ENCODE measurements at places on chromosomes 3 and 15.

DNA sequence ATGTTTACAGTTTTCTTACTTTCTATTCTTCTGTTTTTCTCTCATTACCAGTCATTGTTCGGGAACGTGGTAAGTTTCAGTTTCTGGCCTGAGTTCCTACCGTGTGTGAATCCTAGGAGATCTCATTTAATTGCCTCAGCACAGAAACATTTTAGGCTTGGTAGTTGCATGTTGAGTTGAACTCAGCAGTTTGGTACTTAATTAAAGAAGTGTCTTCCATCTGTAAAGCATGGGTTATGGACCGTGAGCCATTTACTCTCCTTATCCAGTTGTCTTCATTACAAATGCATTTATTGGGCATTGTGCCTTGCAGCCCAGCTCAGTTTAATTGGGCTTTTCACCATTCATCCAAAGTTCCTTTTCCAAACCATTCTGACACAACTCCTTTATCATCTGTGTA lies 142.1 kb upstream of the CHRM5 start:
- DNase-seq, result no peak

GRCh38 chr3:174251681-174252080 lies 607.5 kb upstream of the NAALADL2 start:
- no peak for DNase-seq

- DNase-seq, result no peak
These were observed 295.8 kb downstream of the GBE1 start for GRCh38 chr3:81465510-81466200.

DNA sequence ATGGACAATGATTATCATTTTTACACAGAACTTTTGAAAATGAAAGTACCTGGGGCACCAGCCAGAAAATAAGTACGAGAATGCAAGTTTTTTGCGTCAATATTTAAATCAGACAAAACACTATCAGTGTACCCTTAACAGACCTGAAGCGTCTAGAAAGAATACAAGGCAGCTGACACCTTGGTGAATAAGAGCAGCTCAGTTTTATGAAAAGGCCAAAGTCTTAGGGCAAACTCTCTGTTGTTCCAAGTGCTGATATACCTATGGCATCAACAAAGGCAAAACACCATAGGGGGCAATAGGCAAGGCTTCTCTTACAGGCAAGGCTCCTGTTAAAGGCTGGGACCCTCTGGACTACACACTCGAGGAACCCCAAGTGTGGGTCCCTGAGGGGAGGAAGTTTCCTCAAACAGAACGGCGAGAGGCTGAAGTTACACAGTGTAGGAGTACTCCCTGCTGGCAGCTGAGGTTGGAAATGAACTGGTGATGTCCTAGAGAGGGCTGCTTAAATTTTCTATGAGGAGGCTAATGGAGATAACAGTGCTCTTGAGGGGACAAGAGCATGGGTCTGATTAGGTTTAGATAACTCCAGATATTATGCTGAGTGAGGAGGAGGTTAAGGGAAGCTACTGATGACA lies 291.0 kb downstream of the TIGIT start:
- DNase-seq, result no peak

DNA sequence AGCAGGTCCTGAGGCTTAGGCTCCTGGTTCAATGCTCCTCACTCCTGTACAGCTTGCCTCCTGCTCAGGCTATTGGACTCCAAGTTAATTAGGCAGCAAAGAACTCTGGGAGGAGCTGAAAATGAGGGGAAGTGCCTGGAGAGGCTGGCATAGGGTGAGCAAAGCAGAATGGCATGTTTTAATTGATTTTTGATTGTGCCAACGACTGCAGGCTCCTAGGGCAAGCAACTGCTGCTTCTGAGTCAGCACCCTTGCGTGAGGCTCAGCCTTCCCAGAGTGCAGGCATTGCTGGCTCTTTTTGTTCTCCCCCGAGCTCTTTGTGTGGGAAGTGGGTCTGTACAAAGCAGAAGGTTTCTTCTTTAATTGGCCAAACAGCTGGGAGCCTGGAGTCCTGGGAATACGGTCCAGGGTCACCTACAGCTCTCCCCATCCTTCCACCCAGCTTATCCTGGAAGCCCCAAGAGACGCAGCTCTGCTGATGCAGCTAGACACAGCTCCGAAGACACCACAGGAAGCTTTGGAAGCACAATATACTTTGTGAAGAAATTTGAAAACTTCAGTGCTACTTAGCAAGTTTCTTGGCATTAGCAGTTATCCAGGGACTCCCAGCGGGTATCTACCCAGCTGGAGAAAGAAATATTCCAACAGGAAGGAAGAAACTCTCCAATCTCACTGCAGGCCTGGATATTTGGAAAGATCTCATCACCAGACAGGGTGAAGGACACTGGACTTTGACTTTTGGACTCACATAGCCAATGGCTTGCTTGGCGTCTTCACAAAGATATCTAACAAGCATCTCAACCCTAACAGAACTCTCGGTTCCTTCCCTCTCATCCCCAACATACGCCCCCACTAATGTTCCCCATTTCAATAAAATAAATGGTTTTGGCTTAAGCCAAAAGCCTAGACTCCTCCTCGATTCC lies 76.8 kb downstream of the BDH1 start:
- no peak for DNase-seq

GRCh38 chr15:31347067-31347975 lies 20.7 kb downstream of the KLF13 start:
- peak; percentile 89 for DNase-seq

DNA sequence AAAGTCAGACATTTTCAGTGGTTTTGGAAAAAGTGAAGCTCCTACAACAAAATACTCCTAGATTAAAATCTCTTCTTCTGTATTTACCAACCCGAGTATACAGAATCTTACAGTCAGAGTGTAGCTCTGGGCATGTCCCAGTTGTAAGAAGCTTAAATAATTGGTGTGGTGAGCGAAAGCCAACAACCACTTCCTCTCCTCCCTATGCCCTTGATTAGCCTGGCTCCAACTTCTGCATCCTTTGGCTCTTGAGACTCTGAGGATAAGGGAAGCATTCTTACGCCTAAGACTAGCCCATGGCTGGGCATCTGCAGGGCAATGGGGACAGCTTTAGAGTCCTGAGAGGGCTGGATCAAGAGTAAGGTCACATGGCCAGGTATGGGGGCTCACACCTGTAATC lies 25.5 kb downstream of the RFT1 start:
- DNase-seq, result no peak

- no peak for DNase-seq
These were observed 346.6 kb downstream of the ZBTB20 start for GRCh38 chr3:114800272-114801031.

DNA sequence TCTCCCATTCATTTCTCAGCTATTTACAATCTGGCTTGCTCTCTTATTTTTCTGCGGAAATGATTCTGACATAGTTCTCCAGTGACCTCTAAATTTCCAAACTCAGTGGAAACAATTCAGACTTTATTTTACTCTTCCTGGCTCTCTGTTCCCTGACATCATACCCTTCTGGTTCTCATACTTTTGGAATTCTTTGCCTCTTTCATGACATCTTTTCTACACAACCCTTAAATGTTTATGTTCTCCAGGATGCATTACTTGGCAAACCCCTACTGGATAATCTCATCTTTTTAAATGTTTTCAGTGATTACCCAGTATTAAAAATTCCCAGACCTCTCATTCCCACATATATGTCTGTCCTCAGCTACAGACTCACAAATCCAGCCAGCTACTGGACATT lies 23.9 kb upstream of the PLSCR4 start:
- no peak for DNase-seq

- DNase-seq, result no peak
These were observed 37.5 kb downstream of the SETMAR start for GRCh38 chr3:4340411-4341335.

- DNase-seq, result no peak
These were observed 6.3 kb upstream of the PLXND1 start for GRCh38 chr3:129612534-129613366.

DNA sequence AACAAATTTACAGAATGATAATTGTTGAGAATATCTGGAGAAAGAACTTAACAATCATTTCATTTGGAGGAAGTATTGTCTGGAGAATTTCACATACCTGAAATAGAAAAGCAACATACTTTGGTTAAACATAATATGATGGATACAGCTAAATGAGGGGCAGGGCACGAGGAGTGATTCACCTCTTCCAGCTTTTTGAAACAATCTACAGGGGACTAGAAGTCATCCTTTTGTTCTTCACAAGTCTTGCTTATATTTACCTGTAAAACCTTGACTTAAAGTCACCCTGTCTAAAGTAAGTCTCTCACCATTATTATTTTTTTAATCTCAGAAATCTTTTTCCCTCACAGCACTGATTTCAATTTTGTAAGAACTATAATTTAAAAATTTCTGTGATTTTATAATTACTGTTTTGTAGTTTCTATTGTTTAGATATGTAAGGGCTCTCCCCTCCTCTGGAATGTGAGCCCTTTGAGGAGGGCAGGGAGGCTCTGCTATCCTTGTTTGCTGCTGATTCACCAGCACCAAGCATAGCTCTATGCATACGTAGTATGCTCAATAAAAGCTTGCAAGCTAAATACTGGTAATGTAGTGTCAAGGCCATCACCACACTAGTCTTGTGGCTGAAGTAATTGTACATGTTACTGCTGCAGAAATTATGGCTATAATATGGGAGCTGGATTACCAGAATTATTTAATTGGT lies 193.9 kb upstream of the THRB start:
- DNase-seq, result no peak

DNA sequence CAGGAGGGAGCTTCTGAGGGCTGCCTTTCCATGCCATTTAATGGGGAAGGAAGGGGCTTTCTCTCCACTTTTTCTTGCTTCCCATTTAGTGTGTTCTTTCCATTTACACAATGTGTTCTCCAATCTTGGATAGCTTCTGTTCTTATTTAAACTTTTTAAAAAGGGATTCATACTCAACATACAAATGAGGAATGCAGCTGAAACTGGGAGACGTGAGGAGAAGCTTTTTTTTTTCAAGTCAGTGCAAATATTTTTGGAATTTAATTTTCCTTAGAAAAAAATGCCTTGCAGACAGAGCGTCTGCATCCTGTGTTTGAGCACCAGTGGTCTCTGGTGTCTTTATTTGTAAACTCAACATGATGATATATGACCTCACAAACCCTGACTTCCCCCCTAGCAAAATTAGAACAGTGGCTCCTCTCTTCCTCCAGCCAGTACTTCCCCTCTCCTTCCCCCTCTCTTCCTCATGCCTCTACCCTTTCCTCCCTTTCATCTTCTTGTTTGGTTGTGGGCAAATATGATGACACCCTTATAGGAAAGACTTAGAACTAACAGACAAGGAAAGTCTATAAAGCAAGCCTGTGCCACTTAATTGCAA lies 48.1 kb upstream of the PCSK6 start:
- no peak for DNase-seq

Measured in CD8-positive, alpha-beta T cell (primary cell).